ENCODE measurements at places on chromosomes 5 and 9. TPM values are rescaled to one million over a fixed set of nuclear protein-coding genes. Genes with fewer than 3 reads are reported as not detected.

GRCh38 chr9:86771941-86772634 lies 175.2 kb downstream of the GAS1 start:
- H3K36me3 ChIP-seq: no peaks in the 10 kb centered on the region
- no peak for DNase-seq
- H3K4me1 ChIP-seq: no peaks in the 10 kb centered on the region
- H3K27ac ChIP-seq: no peak overlapping the region
- H3K4me3 ChIP-seq: no peak overlapping the region

IFNK gene
- total RNA-seq: not detected

DNA sequence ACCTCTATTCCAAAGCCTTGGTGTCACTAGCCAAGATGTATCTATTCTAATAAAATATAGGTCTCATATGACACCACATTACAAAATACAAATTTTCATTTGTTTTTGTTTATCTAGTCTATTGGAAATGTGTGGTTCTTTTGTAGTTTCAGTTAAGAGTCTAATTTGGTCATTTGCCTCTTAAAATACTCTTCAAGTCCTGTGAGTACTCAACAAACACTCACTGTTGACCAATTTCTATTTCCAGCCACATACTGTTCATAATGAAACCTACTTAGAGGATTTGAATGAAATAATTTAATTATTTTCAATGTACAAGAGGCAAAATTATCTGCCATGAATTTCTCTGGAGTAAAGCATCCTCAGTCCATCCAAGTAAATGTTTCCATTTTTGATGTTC lies 40.6 kb downstream of the SLC1A3 start:
- H3K27ac ChIP-seq: no peak overlapping the region
- no peak for DNase-seq
- H3K36me3 ChIP-seq: no peaks in the 10 kb centered on the region
- H3K4me1 ChIP-seq: no peaks in the 10 kb centered on the region
- peaks cover 10% of the 10 kb centered on the region for H3K27me3 ChIP-seq
- H3K4me3 ChIP-seq: no peak overlapping the region

DNA sequence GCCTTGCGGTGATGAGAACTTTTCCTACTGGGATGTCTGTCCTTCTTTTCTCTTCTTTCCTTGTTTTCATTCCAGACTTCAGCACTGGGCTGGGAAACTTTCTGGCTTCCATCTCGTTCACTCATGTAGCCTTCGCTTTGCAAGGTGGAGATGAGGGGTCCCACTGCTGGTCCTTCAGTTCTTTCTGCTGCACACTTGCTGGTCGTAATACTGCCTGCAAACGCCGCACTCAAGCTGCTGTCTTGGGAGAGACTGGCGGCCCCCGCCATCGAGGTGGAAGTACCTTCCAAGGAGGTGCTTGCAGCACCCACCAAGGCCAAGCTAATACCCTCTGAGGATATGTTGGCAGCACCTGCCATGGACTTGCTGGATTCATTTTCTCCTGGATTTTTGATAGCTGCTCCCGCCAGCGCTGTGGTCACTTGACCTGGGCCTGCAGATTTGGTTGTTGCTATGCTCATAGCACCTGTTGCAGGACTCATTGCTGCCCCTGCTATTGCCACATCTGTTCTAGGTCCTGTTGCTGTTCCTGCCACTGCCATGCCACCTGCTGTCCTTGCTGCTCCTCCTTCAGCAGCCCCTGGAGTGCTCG lies 3.0 kb downstream of the GARIN3 start:
- no peak overlapping the region for H3K4me3 ChIP-seq
- H3K4me1 ChIP-seq: peaks cover 62% of the 10 kb centered on the region
- H3K36me3 ChIP-seq: peaks cover 9% of the 10 kb centered on the region
- H3K27me3 ChIP-seq: no peaks in the 10 kb centered on the region
- peak overlapping the region; percentile 11 for H3K27ac ChIP-seq

- H3K27ac ChIP-seq: no peak overlapping the region
- DNase-seq: no peak
- H3K4me3 ChIP-seq: no peak overlapping the region
- H3K4me1 ChIP-seq: peaks cover 5% of the 10 kb centered on the region
- H3K36me3 ChIP-seq: no peaks in the 10 kb centered on the region
These were observed 77.4 kb downstream of the MSX2 start for GRCh38 chr5:174801798-174802197.

SPINK4 gene
- not detected for total RNA-seq

CSF2 gene
- 2.9 TPM for total RNA-seq

NTNG2 gene
- total RNA-seq: 6.6 TPM

DNA sequence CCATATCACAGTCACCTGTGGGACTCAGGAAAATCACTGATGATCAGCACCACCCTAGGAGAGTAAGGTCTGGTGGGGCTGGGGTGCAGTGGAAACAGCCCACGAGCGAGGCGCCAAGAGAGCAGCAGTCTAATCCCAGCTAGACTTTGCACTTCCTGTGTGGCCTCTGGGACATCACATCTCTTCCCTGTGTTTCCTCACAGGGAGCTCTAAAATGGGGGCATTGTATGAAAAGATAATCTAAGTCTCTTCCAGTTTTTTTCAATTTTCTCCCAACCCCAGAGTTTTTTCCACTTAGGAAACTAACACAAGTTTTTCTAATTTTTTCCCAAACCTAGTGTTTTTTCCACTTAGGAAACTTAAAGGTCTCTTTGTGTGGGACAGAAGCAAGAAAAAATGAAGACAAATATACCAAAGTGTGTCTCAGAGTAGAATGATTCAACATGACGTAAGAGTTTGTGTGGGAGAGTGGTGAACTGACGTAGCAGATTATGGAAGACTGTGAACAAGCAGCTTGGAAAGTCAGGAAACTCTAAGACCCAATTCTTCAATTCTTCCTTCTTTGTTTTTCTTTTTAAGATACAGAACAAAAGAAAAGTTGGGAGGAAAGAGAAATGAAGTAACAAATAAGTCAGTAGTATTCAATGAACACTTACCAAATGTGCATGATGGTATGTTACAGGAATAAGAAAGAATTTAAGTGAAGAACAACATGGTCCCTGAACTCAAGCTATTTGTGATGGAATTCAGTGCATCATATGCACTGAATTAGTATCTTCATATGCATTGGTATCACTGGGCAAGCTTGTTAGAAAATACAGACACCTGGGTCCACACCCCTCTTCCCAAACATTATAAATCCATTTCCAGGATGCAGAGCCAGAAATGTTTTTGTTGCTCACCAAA lies 51.3 kb downstream of the LHFPL2 start:
- DNase-seq: no peak
- H3K4me3 ChIP-seq: no peak overlapping the region
- H3K36me3 ChIP-seq: no peaks in the 10 kb centered on the region
- no peak overlapping the region for H3K27ac ChIP-seq
- H3K4me1 ChIP-seq: peaks cover under 1% of the 10 kb centered on the region

DNA sequence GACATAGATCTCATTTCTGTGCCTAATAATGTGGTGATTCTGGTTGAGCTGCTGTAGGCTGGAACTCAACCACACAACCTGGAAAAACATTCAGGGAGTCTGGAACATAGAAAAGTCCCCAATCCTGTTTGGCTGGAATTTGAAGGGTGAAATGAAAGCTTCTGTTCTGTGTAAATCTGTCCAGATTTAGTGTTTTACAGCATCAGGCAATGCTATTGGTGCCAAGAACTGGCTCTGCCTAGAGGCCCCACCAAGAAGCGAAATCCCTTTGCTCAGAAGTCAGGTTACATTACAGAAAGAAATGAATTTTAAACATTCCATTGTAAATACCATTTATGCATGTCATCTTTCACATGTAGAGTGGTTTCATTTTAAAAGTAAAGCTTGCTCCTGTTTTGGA lies 56.3 kb downstream of the TMEM174 start:
- no peaks in the 10 kb centered on the region for H3K36me3 ChIP-seq
- no peak for DNase-seq
- no peak overlapping the region for H3K27ac ChIP-seq
- H3K4me1 ChIP-seq: peaks cover 15% of the 10 kb centered on the region
- H3K27me3 ChIP-seq: peaks cover 81% of the 10 kb centered on the region

GRCh38 chr9:79976257-79977073 lies 404.7 kb downstream of the TLE4 start:
- no peaks in the 10 kb centered on the region for H3K36me3 ChIP-seq
- no peak overlapping the region for H3K27ac ChIP-seq
- DNase-seq: no peak

- no peaks in the 10 kb centered on the region for H3K36me3 ChIP-seq
- no peak for DNase-seq
- H3K4me1 ChIP-seq: peaks cover 1% of the 10 kb centered on the region
- no peak overlapping the region for H3K4me3 ChIP-seq
- no peak overlapping the region for H3K27ac ChIP-seq
These were observed 41.9 kb downstream of the NACC2 start for GRCh38 chr9:136052991-136053756.

DNA sequence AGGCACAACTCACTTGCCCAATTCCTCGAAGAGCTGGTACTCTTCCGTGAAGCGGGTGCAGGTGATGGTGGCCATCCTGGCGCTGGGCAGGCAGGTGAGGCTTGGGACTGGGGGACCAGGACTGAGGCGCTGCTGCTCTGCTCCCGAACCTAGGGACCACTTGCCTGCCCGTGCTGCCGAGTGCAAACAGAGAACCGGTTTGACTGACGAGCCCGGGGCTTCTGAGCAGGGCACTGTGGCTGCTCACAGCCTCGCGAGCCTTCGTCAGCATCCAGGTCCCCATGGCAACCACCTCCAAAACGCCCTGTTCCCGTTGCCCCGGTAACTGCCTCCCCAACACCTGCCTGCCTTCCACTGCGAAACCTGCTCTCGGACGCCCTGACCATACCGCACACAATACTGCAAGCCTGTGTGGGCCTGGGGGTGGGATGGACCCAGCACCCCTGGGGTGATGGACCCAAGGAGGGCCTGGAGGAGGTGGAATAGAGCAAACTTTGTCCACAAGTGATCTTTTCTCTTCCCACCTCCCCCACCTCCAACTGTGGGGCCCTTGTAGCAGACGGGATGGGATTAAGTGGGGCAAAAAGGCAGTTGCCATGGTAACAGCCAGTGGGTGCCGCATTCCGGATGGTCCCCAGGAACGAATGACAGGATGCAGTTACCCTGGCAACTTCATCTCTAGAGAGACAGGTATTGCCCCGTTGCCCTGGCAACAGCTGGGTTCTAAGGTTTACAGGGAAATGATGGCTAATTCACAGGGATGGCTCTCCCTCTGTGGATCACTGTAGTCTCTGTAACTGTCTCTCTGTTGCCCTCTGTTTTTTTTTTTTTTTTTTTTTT lies at the start of gene CAMK2A:
Gene CAMK2A, minus strand, starts transcription at position 223 of the 840 bp plus-strand sequence. Its CDS starts 148 bp downstream, at position 75.
- H3K4me1 ChIP-seq: no peaks in the 10 kb centered on the region
- no peak within 1 kb of the TSS for H3K4me3 ChIP-seq
- H3K36me3 ChIP-seq: no peaks in the 10 kb centered on the region
- H3K27ac ChIP-seq: no peak within 1 kb of the TSS
- H3K27me3 ChIP-seq: no peaks in the 10 kb centered on the region

TLX3 gene
- not detected for total RNA-seq

GRCh38 chr5:44885903-44886302 lies 77.2 kb downstream of the MRPS30 start:
- H3K36me3 ChIP-seq: no peaks in the 10 kb centered on the region
- DNase-seq: no peak
- no peak overlapping the region for H3K4me3 ChIP-seq
- no peak overlapping the region for H3K27ac ChIP-seq
- no peaks in the 10 kb centered on the region for H3K27me3 ChIP-seq

DNA sequence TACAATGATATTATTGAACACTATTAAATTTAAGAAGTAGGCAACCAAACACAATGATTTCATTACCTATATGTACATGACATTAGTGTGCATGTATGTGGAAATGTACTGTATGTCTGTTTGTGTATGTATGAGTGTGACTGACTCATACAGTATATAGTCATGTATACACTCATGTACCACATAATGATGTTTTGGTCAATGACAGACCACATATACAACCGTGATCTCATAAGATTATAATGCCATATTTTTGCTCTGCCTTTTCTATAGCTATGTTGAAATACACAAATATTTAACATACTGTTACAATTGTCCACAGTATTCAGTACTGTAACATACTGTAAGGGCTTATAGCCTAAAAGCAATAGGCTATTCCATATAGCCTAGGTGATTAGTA lies 19.7 kb downstream of the SVEP1 start:
- H3K36me3 ChIP-seq: no peaks in the 10 kb centered on the region
- H3K27me3 ChIP-seq: no peaks in the 10 kb centered on the region
- H3K4me1 ChIP-seq: no peaks in the 10 kb centered on the region
- no peak overlapping the region for H3K4me3 ChIP-seq
- DNase-seq: no peak
- no peak overlapping the region for H3K27ac ChIP-seq

NAIF1 gene
- total RNA-seq: 13.9 TPM

- peaks cover 2% of the 10 kb centered on the region for H3K4me1 ChIP-seq
- no peak overlapping the region for H3K27ac ChIP-seq
- H3K36me3 ChIP-seq: no peaks in the 10 kb centered on the region
- H3K4me3 ChIP-seq: no peak overlapping the region
- peaks cover 49% of the 10 kb centered on the region for H3K27me3 ChIP-seq
These were observed 132.6 kb downstream of the MRPL36 start for GRCh38 chr5:1666812-1667588.

DNA sequence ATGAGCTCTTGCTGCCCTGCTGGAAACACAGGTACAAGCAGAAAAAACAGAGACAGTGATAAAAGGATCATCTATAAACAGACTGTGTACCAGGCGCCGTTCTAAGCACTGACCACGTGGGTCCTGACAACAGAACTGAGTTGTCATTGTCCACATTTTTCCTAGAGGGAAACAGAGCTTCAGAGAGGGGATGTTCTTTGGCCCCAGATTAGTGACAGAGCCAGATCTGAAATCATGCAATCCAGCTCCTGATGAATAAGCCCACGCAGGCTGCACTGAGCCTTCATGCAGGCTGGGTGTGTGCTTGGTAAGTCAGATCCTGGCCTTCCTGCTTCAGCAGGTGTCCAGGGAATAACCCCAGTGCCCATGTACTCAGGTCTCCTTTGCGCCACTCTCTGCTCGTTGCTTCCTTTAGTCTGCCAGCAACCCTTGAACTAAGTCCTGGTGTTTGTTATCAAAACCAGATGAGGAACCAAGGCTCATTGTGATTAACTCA lies 22.8 kb upstream of the TCF7 start:
- no peaks in the 10 kb centered on the region for H3K27me3 ChIP-seq
- H3K36me3 ChIP-seq: peaks cover 13% of the 10 kb centered on the region
- peak overlapping the region; percentile 2 for H3K4me3 ChIP-seq
- peak overlapping the region; percentile 89 for H3K27ac ChIP-seq
- DNase-seq: no peak
